ENCODE measurements at places on chromosomes 2 and 18.

GRCh38 chr2:16578081-16578480 is 87.6 kb downstream of the CYRIA start:
- DNase-seq: no peak

GRCh38 chr2:16348821-16349515 is 316.7 kb downstream of the CYRIA start:
- no peak for DNase-seq

- DNase-seq: no peak
Observed at GRCh38 chr2:133737242-133737993, 169.2 kb upstream of the NCKAP5 start.

DNA sequence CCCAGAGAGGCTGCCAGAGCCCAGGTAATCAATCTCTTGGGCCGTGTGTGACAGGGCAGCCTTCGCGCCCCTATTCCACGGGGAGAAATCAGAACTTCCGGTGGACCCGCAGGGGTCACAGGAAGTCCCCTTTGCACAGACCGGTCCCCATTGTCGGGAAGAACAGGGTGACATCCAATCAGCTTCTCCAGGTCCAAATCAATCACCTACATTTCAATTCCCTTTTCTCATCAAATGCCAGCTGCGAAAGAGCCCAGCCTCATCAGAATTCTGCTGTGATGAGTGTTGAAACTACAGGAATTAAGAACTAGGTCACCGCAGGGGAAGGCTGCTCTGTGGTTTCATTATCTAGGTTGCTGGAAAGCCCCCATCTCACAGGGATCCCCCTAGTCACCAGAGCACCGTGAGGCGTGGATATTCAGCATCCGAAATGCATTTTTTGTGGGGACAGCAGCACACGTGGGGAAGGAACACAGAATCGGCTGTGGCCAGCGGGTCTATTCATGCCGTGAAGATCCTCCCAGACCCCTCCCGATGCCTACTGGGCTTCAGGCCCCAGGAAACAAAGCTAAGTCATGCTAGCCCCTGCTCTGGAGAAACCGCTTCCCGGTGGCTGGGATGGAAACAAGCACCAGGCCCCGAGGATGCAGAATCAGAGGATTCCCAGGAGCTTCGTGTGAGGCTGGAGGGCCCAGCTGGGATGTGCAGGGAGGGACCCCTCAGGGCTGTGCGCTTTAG is 193.7 kb upstream of the ID2 start:
- DNase-seq: peak; percentile 72

Data from NK-92 treated with Interleukin-12 subunit alpha and Interleukin-12 subunit beta, amount 100 ng/mL, for 24 hours (cell line).